ENCODE measurements at places on chromosomes 7 and 10.

DNA sequence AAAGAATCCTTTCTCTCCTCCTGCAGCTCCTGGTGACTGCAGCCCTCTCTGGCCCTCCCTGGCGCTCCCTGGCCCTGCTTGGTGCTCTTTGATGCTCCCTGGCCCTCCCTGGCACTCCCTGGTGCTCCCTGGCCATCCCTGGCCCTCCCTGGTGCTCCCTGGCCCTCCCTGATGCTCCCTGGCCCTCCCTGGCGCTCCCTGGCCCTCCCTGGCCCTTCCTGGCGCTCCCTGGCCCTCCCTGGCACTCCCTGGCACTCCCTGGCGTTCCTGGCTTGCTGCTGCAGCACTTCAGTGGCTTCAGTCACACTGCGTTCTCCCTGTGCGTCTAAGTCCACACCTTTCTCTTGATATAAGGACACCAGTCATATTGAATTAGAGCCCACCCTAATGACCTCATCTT lies 15.2 kb upstream of the FGFR2 start:
- DNase-seq: no peak

GRCh38 chr10:50972591-50972990 lies 87.2 kb upstream of the A1CF start:
- no peak for DNase-seq

- no peak for DNase-seq
These were observed 170.0 kb upstream of the MKLN1 start for GRCh38 chr7:131157530-131158243.

DNA sequence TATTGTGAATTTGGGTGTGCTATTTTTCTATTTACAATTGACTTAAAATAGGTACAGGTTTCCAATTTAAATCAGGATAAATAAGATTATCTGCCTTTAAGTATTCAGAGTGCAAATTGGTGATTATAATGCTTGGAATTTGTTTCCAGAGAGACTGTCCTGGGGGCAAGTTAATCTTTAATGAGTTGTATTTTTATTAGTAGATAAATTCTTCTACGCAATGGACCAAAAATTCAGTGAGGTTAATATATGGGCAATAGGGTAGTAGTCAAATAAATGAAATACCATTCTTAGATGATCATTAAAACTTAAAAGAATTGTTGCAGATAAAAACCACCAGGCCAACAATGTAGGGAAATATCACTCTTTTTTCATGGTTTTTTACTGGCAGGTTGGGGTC lies 3.4 kb downstream of the BICC1 start:
- DNase-seq: no peak

GRCh38 chr10:130767116-130767730 lies 544.3 kb downstream of the TCERG1L start:
- no peak for DNase-seq
